ENCODE measurements at places on chromosomes 4 and X.

- peak; percentile 95 for DNase-seq
Measured at GRCh38 chr4:40749717-40750460, at the start of gene NSUN7. TSS of gene NSUN7 (plus strand) at chr4:40749955. CDS start at chr4:40750694, 739 bp downstream.

GRCh38 chr4:159075531-159075932, 27.3 kb upstream of the RAPGEF2 start:
- no peak for DNase-seq

DNA sequence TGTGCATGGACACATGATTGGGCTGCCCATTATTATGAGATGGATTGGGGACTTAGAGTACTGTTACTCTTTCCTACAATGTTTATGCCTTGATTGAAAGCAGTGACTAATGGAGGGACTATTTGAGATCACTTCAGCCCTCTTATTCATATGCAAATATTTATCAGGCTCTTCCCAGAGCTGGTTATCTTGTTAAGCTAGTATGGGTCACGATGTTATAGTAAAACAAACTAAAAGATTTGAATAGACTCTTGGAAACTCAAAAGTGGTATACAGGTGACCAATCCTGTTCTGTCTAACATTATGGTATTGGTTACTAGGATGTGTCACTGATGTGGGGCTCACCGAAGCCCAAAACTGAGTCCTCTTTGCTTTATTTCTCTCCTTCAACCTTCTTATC, 306.2 kb upstream of the CASK start:
- DNase-seq, result no peak

DNA sequence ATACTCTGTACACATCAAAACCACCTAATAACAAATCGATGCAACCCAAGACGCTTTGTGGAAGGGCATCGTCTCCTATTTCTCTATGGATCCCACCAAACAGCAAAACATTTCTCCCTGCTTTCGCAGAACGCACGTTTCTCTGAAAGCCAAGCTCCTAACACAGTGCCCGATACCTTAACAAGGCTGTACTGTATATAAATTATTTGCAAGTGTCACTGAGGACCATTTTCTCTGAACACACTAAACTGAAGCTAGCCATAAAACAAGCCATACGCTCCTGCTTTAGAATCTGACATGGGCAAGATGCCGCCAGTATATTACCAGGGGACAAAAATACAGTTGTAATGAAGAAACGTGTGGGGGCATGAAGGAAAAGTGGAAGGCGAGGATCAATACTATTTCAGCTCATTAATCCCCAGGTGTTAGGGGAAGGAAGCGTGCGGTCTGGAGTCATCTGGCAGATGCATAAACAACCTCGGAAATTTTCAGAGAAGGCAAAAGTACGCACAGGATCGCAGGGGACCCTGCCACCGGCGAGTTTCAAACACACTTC, 703 bp downstream of the KCNIP4 start:
- no peak for DNase-seq

DNA sequence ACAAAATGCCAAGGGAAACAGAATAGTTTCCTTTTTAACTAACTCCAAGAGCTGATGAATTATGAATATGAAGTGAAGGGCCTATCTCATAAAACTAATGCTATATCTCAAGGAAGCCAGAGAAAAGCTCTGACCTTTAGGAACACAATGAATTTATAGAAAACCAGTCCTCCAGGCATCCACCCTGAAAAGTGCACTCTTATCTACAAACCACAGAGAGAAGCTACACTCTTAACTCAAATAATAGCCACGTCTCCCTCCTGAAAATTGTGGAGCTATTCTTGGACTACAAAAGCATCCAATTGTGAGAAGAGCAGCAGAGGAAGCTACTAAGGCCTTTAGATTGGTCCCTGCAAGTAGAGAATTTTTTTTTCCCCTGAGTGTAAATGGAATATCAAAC, 253.9 kb downstream of the IL15 start:
- no peak for DNase-seq

GRCh38 chr4:144901141-144901540, 196.9 kb downstream of the ANAPC10 start:
- no peak for DNase-seq

GRCh38 chr4:7767526-7767925, 172.1 kb downstream of the AFAP1 start:
- no peak for DNase-seq

DNA sequence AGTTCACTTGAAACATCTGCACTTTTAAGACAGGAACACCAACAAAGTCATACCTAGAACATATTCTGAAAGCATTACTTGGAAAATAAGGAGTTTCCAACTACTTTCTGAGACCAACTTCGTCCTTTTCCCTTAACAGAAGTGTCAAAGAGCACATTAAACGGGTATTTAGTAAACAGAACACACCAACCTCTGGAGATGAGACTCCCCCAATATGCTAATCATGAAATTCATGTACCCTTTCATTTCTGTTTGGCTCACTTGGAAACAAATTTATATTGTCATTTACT, 69.2 kb downstream of the NOCT start:
- no peak for DNase-seq

DNA sequence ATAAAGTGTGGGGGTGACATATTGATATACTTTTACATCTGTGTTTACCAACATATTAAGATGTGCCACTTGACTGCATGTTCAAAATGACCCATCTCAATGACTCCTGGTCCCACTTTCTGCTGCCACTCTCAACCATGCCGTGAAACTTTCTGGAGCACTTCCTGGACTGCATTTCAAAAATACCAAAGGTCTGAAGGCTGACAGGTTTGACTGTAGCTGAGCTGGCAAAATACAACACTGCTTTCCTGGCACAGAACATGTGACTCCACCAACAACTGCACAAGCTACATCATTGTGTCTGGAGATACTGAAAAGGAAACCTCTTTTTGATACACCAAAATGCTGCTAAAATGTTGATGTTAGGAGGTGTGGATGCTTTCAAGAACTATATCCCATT, 184.8 kb downstream of the UNC5C start:
- DNase-seq, result no peak

DNA sequence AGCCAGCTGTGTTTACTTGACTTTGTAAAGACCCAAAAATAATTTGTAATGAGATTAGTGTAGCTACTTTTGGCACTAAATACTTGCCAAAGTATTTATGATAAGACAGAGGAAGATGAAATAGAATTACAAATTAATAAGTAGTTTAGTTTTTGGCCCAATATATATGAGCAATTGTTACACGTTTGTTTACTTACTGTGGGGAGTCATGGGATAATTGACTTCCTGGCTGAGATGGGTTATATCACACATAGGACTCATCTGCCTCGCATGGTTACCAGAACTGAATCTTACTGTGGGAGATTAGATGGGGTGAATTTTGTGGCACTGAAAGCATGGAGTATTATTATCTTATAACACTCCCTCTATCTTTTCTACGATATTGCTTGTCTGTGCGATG, 66.6 kb downstream of the INTS12 start:
- no peak for DNase-seq

DNA sequence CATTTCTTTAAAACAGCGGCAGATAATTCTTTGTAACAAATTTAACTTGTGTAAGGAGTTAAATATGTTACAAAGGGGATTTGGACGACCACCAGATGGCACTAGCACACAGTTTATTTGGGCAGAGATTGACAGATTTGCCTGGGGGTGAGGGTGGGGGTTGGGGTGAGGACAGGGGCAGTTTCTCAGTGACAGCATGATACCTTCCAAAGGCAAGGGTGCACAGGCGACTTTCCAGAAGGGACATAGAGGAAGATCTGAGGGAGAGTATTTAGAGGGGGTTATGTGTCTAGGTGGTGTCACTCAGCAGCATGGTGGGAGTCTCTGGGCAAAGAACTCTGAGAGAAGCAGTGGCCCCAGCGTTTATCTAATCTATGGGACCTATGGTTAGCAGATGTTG, 9.6 kb upstream of the TMA16 start:
- peak; percentile 75 for DNase-seq

GRCh38 chrX:71148278-71148663, 3.6 kb downstream of the NLGN3 start:
- DNase-seq, result no peak

GRCh38 chrX:16981980-16982379, 35.5 kb downstream of the REPS2 start:
- DNase-seq, result no peak

DNA sequence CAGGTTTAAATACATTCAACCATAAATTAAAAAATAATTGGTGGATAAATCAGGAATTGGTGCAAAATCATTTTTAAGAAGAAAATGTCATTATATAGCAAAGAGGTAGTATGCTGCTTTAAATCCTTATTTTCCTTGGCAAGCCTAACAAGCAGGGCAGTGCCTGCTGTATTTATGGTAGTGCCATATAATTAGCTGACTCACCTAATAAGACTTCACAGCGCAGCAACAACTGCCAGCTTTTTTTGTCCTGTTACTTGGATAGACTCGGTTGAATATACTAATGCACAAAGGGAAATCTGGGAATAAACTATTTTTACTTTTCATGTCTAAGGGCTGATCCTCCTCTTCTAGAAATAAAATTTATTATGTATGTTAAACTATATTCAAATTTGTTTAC, 99.1 kb downstream of the SNCA start:
- peak; percentile 63 for DNase-seq

DNA sequence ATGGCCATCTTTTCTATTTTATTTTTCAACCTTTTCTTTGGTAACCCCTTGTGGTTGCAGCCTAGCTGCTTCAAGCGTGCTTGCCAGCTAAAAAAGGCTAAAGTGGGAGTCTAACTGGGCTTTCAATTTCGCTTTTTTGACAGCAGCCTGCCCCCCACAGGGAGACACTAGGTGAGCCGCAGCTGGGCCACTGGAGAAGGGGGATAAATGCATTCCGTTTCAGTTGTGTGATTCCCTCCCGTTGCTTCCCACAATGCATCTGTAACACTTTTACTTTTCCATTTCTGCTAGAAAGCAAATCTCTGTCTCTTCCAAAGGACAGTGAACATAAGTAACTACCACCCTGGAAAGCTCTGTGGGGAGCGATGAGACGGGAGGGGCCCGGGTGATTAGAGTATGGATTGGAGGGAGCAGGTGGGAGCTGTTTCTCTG, 86.3 kb upstream of the RAPGEF2 start:
- DNase-seq, result no peak

DNA sequence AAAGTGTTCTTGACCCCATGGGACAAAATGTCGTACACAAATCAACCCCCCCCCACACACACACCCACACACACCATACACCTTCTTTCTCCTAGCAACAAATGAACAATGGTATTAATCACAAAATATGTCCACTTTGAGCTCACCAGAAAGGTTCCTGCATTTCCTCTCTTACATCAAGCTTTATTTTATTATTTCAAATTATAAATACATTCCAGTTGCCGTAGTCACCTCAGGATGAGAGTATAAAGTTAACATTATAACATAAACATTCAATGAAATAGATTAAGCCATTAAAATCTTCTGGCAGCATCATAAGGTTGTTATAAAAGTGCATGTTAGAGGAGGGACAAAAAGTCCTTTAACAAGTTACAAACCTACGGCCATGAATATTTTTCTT, 7.3 kb downstream of the XK start:
- no peak for DNase-seq

DNA sequence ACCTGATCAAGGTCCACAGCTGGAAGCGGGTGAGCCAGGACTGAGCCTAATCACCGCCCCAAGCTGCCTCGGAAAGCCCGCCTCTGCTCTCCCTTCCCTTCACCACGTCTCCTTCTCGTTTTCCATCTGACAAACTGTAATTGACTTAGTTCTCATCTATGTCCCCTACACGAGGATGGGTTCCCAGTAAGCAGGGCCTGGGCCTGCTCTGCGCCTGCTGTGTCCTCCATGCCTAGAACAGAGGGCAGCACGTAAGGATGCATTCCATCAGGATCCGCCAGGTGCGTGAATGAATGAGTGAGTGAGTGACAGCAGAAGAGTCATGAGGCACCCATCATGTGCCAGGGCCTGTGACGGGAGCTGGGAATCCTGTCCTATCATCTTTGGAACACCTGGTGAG, 86.7 kb downstream of the JAKMIP1 start:
- peak; percentile 27 for DNase-seq

- no peak for DNase-seq
Measured at GRCh38 chrX:118621081-118621759, 106.2 kb upstream of the IL13RA1 start.

DNA sequence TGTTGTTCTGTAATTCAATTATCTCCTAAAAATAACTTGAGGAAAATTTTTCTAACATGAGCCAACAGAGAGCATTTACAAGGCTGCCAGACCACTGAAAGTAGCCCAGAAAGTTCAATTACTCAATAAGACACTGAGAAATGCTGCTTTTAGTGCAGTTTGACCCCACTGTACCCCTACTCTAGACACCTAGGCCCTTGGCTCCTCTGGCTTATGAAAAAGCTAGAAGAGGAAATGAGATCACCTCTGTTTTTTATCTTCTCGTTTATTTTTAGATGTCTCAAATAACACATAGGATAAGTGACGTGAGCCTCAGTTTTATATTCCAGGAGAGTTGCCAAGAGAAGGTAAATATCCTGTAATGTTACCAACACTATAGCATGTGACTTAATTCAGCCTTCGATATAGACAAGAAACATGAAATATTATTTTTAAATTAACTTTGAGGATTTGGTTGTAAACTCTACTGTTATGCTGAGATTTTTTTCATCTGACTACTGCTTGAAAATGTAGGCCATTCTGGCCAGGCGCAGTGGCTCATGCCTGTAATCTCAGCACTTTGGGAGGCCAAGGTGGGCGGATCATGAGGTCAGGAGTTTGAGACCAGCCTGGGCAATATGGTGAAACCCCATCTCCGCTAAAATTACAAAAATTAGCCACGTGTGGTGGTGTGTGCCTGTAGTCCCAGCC, 24.4 kb downstream of the TNIP3 start:
- no peak for DNase-seq

DNA sequence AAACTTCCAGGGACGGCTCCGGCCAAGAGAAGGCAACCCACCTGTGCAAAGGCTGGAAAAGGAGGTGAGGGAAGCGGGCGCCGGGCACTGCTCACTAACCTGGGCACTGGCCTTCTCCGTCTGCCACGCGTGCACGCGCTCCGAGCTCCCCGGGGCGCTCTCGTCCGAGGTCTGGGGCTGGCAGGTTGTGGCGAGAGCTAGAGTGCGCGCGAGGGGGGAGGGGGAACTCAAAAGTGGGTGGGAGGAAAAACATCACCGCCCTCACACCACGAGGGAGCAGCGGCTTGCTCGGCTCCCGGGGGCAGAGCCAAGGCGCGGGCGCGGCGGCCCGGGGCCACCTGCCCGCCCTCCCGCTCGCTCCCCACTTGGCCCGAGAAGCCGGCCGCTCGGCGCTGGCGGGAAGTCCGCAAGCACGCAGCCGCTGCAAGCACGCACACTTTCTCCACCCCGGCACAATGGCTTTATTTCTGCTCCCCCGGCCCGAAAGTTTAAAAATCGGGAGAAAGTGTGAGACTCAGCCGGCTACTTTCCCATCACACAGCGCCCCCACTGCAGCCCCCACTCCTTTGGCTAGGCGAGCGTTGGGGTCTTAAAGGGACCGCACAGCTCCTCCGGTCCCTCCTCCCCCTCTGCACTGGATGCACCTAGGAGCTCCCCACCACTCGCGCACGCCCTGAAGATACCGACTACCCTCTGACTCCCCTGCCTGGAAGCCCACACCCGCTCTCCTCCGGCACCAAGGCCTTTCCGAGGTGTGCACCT, at the start of gene CHRDL1:
CHRDL1 (minus strand) TSS at position 173 of the 762 bp plus-strand sequence. CDS start 3,636 bp downstream, outside the sequence.
- peak; percentile 55 for DNase-seq

Measured in islet precursor cell (in vitro differentiated cells).